ENCODE measurements at places on chromosomes 6 and 20.
A peak's percentile ranks its signal among the peaks of the same experiment; 100 is the strongest.

DNA sequence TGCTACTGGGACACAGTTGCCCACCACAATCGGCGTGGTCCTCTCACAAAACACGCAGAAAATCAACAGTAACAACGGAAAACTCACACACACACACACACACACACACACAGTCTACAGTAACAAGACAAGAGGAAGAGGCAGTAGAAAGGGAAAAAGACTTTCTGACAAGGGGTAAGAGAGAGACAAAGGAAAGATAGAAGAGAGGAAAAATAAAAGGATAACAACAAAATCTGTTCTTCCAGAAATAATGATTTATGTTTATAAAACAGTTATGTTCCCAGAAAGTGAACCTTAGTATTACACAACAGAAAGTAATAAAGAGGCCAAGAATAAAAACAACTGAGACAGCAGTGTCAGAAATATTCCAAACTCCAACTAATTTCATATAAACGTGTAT is 2.9 kb downstream of the RANBP9 start:
- DNase-seq = no peak

- DNase-seq = peak; percentile 62
Observed at GRCh38 chr6:215335-216034, 76.8 kb upstream of the DUSP22 start.

- no peak for DNase-seq
Observed at GRCh38 chr6:52620906-52621190, 44.0 kb upstream of the TRAM2 start.

- DNase-seq = no peak
Observed at GRCh38 chr6:168133168-168133561, 54.2 kb upstream of the FRMD1 start.

- DNase-seq = no peak
Observed at GRCh38 chr20:31705598-31706597, 16.8 kb downstream of the BCL2L1 start.
